AG04450 (cell line): ENCODE measurements at places on chromosomes 3 and 15. TPM values are rescaled to one million over a fixed set of nuclear protein-coding genes. Genes with fewer than 3 reads are reported as not detected.

GRCh38 chr3:126487151-126487771 lies 11.6 kb upstream of the ZXDC start:
- no peak for DNase-seq

GRCh38 chr3:73674280-73674679 lies 49.5 kb upstream of the PDZRN3 start:
- DNase-seq = no peak

DNA sequence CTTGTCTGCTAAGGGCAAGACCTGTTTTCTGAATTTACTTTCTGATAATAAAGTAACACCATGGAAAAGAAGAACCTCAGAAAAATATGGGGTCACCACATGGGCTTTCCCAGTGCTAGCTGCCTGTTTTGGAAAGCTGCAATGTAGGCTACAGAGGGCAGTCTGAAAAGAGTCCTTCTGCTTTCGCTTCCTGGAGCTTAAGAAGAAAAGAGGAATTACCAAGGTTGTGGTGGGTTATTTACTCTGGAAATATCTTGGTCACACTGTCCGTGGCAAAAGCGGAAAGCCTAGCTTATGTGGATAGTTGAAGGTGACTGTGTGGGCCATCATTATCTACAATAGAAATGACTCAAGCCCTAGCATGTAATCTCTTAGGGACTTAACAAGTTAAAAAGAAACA lies 31.7 kb upstream of the IP6K2 start:
- no peak for DNase-seq

DNA sequence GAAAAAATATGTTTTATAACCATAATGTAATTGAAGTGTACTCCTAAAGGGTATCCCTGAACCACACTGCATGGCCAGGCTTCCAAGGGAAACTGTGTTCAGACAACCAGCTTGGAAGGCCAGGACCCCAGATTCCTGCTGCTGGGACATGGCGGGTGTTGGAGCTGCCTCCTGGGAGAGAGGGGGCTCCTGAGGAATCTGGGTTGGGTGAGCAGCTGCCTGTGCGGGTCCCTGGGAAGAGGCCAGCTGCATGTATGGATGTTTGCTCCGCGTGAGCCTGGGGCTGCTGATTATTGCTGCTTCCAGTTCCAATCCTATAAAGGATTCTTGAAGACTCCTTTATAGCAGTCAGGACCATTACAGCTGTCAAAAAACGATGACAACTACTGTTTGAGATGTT lies 348.6 kb upstream of the ICE2 start:
- DNase-seq = no peak

DNA sequence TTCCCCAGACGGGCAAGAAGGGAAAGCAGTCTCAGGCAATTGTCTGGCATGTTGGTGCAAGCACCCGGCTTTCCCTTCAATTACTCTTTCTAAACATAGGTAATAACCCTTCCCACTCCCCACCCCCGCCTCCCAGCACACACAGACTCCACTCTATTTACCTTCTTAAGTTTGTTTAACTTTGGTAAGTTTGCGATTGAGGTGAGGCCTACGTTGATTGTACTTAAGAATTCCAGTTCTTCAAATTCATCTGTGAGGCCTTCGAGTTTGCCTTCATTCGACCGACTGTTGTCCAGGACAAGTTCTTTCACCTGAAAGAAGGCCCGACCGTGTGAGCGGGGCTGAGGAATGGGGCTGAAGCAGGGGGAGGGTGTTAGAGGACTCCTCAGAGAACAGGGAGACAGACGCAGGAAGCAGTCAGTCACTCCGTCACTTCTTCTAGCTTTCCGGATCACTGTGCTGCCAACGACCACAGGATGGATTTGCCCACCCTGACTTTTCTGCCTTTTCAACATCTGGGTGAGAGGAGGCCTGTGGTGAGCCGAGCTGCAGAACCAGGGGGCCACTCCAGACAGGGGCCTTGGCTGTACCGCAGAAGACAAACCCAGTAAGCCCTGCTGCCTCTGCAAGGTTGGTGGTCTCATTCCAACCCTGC lies 33.0 kb downstream of the ANP32A start:
- no peak for DNase-seq

DNA sequence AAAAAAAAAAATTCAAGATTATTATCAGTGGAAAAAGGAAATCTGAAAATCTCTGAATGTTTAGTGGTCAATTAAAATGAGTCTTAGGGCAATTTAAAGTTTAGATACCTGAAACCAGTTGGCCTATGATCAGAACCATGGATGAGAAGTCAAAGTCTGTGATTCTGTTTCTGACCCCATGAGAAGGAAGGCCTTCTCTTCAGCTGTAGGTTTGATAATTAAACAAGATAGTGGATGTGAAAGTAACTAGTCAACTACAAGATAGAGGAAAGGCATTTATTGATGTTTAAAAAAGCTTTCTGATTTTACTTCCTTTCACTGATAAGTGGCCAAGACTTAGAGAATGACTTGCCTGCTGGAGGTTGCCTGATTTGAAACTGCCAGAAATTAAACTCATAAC lies 8.7 kb downstream of the PLS1 start:
- no peak for DNase-seq

Gene GXYLT2
- 36.0 and 42.5 TPM in 2 replicates for polyA plus RNA-seq

DNA sequence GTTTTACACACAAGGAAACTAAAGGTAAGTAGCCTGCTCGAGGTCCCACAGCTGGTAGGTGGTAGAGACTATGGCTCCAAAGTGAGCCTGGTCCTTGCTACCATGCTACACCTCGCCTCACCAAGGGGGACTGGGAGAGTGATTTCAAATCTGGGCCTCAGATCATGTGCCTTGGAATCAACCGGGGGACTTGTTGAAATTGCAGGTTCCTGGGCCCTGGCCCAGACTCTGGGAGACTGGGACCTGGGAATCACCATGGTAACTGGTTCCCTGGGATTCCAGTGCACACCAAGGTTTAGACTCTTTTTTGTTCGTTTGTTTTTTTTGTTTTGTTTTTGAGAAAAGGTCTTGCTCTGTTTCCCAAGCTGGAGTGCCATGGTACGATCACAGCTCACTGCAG lies 21.1 kb downstream of the DNASE1L3 start:
- DNase-seq = no peak

Gene ATP2C1
- 77.1 and 103 TPM in 2 replicates for polyA plus RNA-seq

- DNase-seq = no peak
Observed at GRCh38 chr3:117261983-117262421, 552.4 kb downstream of the TUSC7 start.

- no peak for DNase-seq
Observed at GRCh38 chr15:90637693-90638092, 79.5 kb upstream of the BLM start.

Gene MTFMT
- polyA plus RNA-seq = 11.6 and 15.3 TPM in 2 replicates

- DNase-seq = no peak
Observed at GRCh38 chr15:93071469-93071936, 17.5 kb downstream of the RGMA start.

Gene SCAMP5
- polyA plus RNA-seq = 2.1 TPM in 2 replicates

- DNase-seq = no peak
Observed at GRCh38 chr3:169453256-169454059, 210.1 kb downstream of the MECOM start.

Gene GOLGA6L9
- polyA plus RNA-seq = 1.9 and 2.5 TPM in 2 replicates

Gene CACNA2D2
- 0.09 TPM in 2 replicates for polyA plus RNA-seq

DNA sequence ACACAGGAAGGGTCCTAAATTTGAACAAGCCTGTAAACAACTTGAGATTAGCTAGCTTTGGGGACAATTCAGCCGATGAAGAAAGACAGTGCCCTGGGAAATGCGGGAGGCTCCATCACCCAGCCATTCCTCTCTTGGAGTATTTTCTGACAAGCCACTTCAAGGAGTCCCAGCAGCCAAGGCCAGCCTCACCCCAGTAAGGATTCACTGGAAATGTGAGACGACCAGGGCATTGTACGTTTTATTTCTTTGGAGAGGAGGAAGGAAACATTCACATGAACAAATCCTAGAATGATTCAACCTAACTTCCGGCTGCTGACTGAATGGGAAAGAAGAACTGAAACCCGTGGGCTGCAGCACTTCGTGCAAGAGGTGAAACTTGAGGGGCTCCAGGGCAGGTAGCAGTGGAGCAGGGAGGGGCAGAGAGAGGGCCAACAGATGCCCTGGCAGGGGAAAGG lies 116.4 kb upstream of the ARHGEF3 start:
- no peak for DNase-seq

Gene TGM4
- polyA plus RNA-seq = 0.02 and 0.12 TPM in 2 replicates

- no peak for DNase-seq
Observed at GRCh38 chr15:30990446-30991254, 778 bp downstream of the MTMR10 start.

DNA sequence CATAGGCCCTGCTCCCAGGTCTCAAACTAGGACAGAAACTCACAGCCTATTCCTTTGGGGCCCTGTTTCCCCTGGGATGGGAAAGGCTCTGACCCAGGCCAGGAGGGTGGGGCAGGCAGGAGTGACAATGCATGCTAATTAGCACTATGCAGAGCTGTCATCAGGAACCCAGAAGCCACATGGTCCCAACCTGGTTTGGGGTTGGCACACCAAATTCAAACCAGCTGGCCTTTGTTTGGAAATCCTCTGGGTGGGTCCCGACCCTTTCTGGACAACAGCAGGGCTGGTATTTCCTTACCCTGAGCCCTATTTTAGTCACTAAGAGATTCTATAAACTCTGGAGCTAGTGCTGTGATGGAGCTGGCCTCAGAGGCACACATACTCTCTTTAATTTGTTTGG lies 166.2 kb downstream of the LRTM1 start:
- DNase-seq = no peak

- DNase-seq = no peak
Observed at GRCh38 chr3:42519568-42519962, 17.1 kb downstream of the VIPR1 start.

DNA sequence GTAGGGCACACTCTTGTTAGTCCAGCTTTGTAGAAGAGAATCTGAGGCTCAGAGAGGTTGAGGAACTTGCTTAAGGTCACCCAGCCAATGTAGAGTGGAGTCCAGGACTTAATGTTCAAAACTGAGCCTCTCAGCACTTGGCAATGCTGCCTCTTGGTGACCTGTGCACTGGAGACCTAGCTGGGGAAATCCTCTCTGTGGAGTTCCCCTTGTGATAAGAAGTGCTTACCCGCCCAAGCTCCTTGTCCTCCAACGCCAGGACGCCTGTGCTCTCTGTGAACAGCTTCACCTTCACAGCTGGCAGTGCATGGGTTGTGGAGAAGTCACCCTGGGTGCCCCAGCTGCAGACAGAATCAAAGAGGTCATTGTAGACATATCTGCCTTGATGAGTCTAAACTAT lies 219.1 kb upstream of the FEZF2 start:
- DNase-seq = no peak

Gene MAN2C1
- polyA plus RNA-seq = 32.5 and 37.9 TPM in 2 replicates

Gene GOLGA8T
- not detected in 2 replicates for polyA plus RNA-seq

DNA sequence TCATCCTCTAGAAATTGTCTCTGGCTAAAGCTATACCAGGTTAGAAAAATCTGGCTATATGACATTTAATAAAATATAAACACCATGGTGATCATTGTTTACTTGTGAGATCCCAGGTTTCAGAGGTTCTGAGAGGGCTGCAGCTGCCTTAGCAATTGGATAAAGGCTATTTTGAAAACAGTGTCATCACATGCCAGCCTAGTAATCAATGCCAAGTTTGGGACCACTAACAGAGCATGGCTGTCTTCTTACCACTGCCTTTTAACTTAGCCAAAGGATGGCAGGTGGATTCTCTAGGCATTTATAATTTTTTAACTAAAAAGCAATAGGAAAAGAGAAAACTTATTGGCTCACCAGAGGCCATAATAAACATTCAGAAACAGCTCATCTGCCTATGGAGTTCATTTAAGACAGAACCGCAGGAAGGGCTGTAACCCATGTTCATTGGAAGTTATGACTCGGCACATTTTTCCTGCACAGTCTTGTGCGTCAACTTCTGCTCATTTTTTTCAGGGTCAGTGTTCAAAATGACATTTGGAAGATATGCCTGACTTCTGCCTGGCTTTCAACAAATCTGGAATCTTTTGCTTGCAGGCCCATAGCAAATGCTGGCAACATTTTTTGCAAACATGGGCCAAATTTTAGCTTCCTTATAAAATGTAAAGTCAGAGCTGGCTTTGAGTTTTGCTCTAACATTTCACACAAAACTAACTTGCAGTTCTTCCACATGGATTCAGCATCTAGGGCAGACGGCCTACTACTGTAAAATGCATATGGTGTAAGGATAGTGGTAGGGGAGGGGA lies 476.0 kb upstream of the TBL1XR1 start:
- DNase-seq = peak; percentile 85

DNA sequence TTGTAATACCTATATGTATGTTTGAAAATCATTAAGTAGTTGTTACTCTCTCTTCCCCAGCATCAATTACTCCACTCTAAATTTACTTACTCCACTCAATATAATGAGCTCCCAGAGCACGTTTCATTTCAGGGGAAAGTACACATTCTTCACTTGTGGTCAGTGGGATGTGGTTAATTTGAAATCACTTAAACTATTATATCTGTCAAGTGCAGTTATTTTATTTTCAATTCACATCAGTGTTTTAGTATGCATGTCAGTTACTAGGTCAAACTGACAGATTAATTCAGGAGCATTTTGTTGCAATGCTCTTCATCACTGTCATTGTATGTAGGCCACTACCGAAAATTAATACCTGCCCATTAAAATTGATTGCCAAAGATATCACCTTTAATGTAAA lies 376.1 kb downstream of the ZIC4 start:
- no peak for DNase-seq

- DNase-seq = no peak
Observed at GRCh38 chr3:151555523-151555922, 94.7 kb upstream of the IGSF10 start.

Gene ABI3BP
- 5.3 and 9.3 TPM in 2 replicates for polyA plus RNA-seq

- DNase-seq = no peak
Observed at GRCh38 chr3:190026154-190026553, 94.5 kb downstream of the P3H2 start.

GRCh38 chr3:12458901-12459300 lies 25.4 kb upstream of the TSEN2 start:
- no peak for DNase-seq

Gene PIGBOS1
- 15.0 and 19.7 TPM in 2 replicates for polyA plus RNA-seq

- DNase-seq = no peak
Observed at GRCh38 chr3:66149269-66149668, 71.5 kb upstream of the SLC25A26 start.

GRCh38 chr3:175695251-175695650 lies 836.1 kb downstream of the NAALADL2 start:
- DNase-seq = no peak

DNA sequence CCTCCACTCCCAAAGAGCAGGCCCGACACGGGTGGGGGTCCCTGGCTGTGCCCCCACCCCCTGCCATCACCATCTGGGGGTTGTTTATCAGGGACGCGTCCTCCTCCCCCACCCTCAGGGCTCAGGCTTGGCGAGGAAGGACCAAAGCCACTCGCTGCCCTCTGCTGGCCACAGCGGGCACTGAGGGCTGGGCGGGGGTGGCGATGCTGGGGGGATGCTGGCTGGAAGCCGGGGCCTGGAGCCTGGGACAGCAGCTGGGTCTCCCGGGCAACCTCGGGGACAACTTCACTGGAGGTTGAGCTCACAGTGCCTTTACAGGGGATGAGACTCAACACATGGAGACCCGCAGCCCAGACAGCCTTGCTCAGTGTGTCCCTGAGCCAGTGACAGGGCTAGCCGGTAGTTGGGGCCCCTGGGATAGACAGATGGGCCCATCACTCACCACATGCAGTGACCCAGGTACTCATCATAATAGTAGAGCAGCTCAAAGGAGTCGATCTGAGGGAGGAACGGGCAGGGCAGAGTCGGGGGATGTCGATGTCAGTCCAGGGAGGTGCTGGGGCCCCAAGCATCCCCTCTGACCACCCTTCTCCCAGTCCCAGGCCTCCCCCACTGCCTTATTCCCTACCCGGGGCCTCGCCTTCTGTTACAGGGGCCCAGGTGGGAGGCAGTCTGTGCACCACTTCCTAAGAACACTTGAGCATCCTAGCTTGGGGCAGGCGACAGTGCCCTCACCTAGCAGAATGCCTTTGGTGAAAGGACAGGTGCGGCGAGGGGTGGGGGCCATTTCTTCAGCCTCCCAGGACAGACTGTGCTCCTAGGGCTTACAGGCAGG lies 5.9 kb upstream of the CALML4 start:
- no peak for DNase-seq
